Right ventricle myocardium superior (tissue), 1 donor: ENCODE measurements at places on chromosomes 7 and 10. TPM values are rescaled to one million over a fixed set of nuclear protein-coding genes. Genes with fewer than 3 reads are reported as not detected.

Gene KAZALD1
- total RNA-seq, result 5.0 TPM

GRCh38 chr7:25849500-25850184 is 302.4 kb upstream of the NFE2L3 start:
- DNase-seq, result peak; percentile 64

DNA sequence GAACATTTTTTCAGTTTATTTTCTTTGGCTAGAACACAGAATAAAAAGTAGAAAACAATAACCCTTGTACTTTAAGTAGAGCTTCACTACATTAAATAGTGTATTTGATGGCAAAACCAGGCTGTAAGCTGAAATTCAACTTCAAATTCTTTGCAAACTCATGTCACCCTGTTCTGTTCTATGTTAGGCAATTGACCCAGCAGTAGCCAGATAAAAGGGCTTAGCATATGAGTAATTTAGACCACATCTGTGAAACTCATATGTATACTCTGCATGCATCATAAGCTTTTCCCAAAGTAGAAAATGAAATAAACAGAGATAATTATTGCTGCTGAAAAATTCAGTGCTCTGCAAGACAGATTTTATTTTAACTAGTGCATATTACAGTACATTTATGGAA is 150.2 kb downstream of the GNAI1 start:
- DNase-seq, result no peak

DNA sequence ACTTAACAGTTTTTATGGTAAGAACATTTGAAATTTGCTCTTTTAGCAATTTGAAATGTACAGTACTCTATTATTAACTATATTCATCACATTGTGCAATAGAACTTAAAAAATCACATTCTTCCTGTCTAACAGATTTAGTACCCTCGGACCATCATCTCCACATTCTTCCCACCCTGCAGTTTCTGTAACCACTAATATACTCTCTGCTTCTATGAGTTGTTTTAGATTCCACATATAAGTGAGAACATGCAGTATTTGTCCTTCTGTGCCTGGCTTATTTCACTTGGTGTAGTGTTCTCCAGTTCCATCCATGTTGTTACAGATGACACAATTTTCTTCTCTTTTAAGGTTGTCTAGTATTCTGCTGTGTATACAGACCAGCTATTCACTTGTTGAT is 88.9 kb upstream of the SEC61G start:
- DNase-seq, result no peak

- DNase-seq, result no peak
Measured at GRCh38 chr7:113338071-113338696, 219.8 kb upstream of the SMIM30 start.

GRCh38 chr7:129095258-129095657 is 40.3 kb upstream of the TNPO3 start:
- no peak for DNase-seq
